Activated CD8-positive, alpha-beta T cell treated with anti-CD3 and anti-CD28 coated beads for 36 hours (primary cell): ENCODE measurements at places on chromosomes 2 and 18.

DNA sequence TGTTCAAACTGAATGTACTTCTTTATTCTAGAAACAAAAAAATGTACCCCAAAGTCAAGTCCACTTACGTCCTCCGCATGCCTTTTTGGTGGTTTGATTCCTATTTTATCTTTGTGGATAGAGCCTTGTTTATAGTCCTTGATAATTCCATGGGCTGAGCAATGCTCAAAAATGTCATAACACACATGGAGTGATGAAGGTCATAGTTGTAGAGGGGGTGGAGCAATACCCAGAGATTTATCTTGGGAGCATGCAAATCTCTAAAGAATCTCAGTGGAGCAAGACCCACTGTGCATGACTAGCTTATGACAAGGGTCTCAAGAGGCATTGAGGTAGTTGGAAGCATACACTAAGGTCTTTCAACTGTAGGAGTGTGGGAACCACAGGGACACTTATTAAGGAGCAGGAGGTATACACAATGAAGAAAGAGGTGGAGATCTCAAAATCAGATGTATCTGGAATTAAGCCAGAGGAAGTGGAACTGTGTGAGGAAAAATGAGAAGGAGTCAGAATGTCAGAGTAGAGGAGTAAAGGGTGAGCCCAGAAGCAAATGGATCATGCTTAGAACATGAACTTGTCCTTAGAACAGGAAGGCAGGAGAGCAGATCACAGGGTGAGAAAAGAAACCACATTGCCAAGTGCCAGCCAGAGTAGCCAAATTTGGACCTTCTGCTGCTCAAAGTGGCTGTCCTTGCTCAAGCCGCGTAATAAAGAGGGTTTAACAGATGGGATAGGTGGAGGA, 68.1 kb upstream of the STK39 start:
- no peak overlapping the region for H3K27ac ChIP-seq
- DNase-seq = no peak
- H3K27me3 ChIP-seq = no peaks in the 10 kb centered on the region
- H3K36me3 ChIP-seq = no peaks in the 10 kb centered on the region

- H3K4me1 ChIP-seq = no peaks in the 10 kb centered on the region
- H3K27ac ChIP-seq = no peak overlapping the region
- H3K27me3 ChIP-seq = no peaks in the 10 kb centered on the region
- no peaks in the 10 kb centered on the region for H3K36me3 ChIP-seq
Observed at GRCh38 chr2:164510895-164511294, 110.4 kb downstream of the GRB14 start.

DNA sequence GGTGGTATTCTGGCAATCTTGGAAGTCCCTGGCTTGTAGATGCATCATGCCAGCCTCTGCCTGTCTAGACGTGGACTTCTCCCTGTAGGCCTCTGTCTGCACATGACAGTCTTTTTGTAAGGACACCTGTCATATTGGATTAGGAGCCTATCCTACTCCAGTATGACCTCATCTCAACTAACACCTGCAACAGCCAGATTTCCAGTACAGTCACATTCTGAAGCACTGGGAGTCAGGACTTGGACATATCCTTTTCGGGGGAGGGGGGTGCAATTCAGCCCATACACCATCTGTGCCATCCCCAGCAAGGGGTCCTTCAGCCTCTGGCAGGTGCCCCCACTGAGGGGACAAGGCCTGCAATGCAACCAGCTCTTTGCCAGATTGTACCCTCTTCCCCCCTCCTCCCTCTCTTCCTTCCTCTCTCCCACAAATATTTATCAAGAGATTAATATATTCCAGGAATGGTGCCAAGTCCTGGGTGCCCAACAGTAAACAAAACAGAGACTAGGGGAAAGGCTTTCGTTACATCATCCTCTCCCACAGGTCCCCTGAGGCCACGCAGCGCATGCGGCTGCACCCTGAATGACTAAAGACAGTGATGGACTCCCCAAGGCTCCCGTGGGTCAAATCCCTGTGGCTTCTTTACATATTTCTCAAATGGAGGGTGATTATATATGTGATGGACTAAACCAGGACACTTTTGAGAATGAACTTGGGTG, 20.5 kb upstream of the MYCN start:
- no peak overlapping the region for H3K4me3 ChIP-seq
- H3K36me3 ChIP-seq = no peaks in the 10 kb centered on the region
- H3K27me3 ChIP-seq = no peaks in the 10 kb centered on the region
- H3K27ac ChIP-seq = no peak overlapping the region

DNA sequence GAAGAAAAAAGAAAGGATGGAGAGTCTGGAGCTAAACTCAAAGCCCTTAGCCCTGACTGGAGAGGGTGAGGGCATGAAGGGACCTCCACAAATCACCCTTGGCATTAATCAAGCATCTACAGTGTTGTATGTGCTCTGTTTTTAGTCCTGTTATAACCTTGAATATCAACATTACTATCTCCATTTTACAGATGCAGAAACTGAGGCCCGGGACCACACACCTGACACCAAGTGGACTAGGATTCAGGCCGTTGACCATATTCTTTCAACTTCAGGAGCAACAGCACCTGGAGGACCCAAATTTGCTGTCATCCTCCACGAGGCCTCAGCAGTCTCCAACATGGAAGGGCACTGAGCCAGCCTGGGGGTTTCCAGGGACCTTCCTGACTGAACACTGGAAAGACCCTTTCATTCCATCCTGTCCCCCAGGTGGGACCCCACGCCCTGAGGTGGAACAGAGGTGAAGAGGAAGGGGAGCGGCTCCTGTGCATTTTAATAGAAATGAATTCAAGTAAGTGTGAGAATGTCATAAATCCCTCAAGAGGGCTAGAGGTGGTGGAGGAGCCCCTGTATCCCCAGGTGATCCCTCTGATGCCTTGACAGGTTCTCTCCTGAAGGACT, 41.0 kb downstream of the SERTAD2 start:
- no peaks in the 10 kb centered on the region for H3K27me3 ChIP-seq
- DNase-seq = no peak
- H3K4me1 ChIP-seq = peaks cover 7% of the 10 kb centered on the region
- H3K4me3 ChIP-seq = no peak overlapping the region
